Activated T-cell treated with anti-CD3 and anti-CD28 coated beads for 48 hours (primary cell): ENCODE measurements at places on chromosomes 1 and 21.

DNA sequence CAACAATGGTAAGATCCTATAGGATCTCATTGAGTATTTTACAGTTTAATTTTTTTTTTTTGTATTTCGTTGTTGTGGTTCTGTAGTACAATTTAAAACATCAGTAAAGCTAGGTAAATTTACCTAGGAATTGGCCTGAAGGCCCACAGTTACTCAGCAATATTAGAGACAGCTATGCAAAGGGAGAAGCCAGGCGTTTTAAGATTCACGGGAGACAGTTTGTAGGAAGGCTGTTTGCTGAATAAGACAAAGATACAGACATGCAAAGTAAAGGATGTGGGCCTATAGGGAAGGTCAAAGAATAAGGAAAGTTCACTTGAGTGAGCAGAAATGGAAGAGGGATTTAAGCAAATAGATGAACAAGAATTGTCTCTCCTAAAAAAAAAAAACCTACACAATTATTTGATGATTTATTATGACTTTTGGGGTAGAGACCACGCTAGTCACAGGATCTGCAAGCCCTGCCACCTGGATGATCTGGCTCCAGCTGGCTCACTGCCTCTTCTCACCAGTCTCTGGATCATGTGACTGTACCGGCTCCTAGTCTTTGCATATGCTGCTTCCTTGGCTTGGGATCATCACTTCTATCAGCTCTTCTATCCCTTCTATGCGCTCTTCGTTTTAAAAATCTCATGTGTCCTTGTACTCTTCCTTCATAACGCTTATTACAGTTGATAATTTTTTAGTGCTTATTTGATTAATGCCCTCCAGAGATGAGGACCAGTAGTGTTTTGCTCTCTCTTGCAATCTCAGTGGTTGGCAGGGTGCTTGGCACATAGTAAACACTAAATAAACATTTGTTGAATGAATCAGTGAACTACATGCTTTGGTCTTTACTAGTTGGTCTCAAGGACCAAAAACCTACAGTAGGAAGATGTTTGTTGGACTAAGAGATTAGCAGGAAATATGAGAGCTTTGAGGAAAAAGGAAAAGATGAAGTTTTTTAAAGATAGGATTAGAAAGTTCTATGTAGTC, 14.1 kb downstream of the DYRK1A start:
- DNase-seq = no peak

DNA sequence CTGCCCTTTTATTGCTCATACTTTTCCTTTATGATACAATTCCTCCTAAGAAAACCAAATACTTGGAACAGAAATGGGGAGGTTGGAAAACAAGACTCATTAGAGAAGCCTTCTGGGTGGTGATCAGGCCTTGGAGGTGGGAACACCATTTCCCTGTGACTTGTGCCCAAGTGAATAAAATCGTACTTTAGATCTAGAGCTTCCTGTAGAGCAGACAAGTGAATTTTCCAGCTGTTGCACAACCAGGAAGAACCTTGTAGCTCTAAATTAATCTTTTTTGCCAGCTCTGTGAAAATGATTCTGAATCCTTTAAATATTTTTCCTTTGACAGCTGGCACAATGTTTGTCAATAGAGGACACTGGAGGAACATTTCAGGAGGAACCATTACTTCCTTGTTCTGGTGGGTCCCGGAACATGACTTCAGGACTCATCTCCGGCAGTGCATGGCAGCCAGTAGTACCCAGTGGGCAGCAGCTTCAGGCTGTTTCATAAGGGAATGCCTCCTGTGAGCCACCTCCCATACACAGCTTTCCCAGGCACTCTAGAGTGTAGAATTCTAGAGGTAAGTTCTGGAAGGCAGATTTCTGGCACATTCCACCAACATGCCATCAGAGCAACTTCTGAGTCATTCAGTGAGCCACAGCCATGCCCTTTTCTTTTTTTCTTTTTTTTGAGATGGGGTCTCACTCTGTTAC, 5.5 kb upstream of the SNAPIN start:
- no peak for DNase-seq

DNA sequence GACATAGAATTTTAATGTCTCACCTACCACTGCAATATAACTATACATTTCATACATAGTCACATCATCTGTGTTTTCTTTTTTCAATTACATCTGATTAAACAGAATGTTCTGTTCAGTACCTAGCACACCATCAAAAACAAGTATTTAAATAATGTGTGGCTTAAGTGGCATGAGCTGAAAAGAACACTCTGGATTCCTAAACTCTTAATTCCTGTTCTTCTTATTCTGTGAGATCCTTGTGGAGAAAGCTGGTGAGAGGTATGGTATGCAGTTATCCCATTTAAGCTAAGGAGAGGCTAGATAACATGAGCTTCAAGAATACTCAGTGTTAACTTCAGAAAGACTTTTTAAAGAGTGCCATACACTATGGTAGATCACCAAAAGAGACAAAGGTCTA, 5.5 kb downstream of the TP53BP2 start:
- no peak for DNase-seq

- DNase-seq = no peak
Measured at GRCh38 chr1:151549199-151549598, 9.1 kb downstream of the TUFT1 start.
